ENCODE measurements at places on chromosomes 1 and 21.

DNA sequence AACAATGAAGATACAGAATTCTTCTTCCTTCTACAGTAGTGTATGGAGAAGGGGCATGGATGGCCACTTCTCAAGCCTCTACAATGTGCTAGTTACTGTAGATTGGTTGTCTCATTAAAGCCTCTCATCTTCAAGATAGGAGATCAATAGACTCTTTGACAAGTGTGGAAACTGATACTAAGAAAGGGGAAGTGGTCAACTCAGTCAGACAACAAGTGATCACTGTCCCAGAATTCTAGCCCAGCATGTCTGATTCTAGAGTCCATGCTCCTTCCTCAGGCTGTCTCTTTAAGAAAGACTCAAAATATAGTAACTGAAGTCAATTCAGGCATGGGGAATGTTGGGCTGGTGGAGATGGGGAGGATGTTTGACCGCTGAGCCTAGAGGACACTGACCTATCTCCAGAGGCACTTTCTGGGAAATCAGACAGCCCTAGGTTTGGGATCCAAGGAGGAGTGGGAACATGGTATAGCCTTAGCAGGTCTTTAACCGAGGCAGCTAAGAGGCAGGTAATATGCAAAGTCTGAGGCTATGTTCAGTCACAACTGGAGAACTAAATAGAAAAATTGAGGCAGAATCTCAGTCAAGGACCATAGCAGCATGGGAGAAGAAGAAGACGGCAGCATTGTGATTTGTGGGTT lies 39.3 kb upstream of the EYA3 start:
- no peak for DNase-seq

DNA sequence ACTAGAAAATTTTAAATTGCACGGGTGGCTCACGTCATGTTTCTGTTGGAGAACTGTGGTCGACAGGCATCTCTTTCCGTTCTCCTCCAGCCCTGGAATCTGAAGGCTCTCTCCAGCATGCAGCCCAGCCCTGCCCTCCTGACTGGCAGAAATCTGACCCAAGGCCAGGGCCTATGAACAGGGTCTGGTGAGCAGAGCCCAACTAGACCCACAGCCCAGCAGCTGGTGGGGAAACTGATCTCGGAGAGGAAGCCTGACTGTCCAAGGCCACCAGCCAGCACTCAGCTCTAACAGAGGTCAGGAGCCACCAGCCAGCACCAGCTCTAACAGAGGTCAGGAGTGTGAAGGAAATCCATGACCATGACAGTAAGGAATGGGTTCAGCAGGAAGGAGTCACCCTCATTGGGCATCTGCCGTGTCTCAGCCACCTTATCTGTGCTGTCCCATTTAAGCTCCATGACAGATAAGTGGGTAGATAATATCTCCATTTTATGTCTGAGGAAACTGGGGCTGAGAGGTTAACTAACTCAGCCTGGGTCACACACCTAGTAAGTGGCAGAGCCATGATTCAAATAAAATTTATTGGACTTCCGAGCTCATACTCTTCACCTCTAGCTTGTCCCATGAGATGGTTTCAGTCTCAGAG lies 20.2 kb upstream of the PKP1 start:
- DNase-seq: no peak

DNA sequence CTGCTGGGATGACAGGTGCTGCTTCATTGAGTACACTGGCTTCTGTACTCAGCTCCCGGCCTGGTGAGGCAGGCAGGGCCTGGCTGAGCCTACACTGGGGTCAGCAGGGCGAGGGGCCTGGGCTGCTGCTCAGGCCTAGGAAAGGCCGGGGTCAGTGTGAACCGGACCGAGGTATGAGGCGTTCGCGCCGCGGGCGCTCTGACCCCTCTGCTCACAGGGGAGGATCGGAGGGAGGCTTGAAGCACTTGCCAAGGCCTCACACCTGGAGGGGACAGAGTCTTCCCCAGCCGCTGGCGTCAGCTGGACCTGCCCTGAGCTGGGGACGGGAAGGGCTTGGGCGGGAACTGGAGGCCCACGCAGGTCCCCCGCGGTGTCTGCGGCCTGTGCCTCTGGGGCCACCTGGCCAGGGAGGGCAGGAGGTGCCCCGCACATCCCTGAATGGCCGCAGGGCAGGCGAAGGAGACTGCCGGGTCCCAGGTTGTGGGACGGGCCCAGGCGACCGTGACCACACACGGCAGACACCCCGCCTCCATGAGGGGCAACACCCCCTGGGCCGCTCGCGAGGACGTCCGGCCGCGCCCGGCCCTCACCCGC lies 466 bp downstream of the PEX10 start:
- DNase-seq: no peak

DNA sequence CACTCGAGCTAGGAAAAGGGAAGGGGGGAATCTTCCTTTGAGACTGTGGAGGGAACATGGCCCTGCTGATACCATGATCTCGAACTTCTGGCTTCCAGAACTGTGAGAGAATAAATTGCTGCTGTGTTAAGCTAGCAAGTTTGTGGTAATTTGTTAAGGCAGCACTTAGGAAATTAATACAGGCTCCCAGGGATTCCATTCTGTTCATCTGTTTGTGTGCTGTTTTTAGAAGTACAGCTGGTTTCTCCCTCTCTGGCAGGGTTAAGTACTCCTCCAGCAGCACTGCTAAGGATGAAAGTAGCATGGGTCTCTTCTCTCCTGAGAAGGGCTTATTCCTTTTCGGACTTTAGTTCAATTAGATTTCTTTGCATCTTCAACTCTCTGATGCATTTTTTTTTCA lies 268.3 kb downstream of the HHIPL2 start:
- DNase-seq: no peak

- peak; percentile 83 for DNase-seq
These were observed 22.1 kb upstream of the TDRD10 start for GRCh38 chr1:154479764-154480421.

DNA sequence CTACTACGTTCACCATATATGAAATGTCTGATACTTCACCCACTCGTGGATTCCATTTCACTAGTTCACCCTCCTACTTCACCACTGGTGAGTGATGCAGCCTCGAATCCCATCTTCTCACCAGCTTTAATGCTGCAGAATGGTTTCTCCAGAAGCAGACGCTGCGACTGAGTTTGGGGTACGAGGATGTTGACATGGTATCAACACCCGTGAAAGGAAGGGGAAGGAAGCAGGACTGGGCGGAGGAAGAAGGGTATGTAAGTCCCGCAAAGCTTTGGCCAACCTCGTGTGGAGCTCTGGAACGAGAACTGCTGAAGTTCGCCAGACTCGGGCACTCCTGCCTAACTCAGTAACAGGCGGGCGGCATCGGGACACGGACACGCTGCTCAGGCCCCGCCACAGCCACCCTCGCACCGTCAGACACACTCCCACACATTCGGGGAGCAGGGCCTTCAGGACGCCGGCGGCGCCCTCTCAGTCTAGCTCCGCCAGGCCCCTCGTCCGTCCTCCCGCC lies 833 bp upstream of the DIP2A start:
- DNase-seq: no peak

DNA sequence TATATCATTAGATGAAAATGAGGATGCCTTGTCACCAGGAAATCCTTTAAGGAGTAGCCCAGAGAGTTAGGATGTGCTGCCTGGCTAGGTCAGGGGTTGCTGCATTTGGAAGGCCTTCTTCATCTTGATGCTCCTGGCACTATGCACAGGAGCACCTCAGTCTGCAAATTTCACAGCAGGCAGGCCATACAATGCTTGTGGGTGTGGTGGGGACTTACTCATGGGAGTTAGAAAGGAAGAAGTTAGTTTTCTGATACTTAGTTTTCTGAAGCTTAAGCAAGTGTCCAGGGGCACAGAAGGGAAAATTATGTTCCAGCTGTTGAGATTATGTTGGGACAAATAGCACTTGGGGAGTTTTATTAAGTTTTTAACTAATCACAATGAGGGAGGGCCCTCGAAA lies 11.4 kb downstream of the HLX start:
- DNase-seq: no peak

DNA sequence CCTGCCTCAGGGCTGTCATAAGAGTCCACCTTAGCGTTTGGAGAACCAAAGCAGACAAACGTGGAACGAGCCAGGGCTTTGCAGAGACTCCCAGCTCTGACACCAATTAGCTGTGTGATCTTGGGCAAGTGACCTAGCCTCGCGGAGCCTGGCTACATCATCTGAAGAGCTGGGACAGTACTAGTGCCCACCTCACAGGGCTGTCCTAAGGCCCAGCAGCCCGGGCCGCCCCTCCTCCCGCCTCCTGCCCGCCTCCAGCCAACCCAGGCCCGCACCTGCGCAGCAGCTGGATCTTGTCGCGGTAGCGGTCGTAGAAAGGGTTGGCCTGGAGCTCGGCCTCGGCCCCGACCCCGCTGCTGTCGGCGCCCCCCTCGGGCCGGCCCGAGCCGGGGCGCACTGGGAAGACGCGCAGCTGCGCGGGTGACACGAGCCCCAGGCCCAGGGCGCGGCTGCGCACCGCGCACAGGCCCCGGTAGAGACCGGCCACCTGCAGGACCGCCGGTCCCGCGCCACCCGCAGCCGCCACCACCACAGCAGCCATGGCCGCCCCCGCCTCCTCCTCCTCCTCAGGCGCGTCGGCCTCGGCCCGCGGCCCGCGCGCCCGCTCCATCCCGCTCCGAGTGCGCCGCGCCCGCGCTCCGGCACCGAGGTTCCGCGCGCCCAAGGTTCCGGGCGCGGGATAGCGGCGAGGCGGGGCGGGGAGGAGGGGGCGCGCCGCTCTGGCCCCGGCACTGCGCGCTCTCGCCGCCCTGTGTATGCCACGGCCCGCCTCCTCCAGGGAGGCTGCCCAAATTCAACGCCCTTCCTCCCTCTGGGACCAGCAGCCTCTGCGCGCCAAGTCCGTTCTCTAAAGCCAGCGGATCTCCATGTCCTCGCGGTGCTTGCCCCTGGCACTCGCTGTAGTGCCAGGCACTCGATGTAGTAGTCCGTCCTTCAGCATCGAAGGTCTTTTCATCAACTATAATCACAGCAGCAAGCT lies at the start of gene ATPAF1:
Gene ATPAF1 (minus strand): TSS at position 583 of the 979 bp plus-strand sequence. CDS start 42 bp downstream, at position 541.
- peak; percentile 72 for DNase-seq

DNA sequence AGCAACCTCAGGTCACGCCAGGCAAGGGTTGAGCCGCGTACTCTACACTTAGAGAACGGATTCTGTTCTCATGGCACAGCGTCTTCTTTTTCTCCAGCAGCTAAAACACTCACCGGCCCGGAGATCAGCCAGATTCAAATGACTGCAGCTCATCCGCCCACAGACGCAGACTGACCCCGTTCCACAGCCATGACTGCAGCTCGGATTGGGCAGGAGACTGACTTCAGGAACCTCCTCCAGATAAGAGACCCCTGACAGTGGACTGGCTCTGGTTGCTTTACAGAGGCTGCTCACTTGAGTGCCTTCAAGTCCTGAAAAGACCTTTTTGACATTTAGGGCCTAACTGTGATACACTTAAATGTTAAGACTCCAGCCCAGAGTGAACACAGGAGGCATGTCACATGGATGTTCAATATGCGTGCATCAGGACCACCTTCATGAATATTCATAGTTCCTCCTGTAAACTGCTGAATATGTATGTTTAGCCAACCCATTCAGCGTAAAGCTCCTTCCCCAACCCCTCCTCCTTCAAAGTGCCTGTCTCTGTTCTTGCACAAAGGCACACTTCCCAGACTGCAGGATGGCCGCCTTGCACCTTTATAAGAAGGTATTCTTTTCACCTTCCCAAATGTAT lies 42.6 kb downstream of the BACE2 start:
- DNase-seq: no peak

GRCh38 chr1:59077466-59078069 lies 219.3 kb upstream of the FGGY start:
- no peak for DNase-seq

- DNase-seq: no peak
These were observed 85.2 kb upstream of the ADAM30 start for GRCh38 chr1:119981496-119981895.

DNA sequence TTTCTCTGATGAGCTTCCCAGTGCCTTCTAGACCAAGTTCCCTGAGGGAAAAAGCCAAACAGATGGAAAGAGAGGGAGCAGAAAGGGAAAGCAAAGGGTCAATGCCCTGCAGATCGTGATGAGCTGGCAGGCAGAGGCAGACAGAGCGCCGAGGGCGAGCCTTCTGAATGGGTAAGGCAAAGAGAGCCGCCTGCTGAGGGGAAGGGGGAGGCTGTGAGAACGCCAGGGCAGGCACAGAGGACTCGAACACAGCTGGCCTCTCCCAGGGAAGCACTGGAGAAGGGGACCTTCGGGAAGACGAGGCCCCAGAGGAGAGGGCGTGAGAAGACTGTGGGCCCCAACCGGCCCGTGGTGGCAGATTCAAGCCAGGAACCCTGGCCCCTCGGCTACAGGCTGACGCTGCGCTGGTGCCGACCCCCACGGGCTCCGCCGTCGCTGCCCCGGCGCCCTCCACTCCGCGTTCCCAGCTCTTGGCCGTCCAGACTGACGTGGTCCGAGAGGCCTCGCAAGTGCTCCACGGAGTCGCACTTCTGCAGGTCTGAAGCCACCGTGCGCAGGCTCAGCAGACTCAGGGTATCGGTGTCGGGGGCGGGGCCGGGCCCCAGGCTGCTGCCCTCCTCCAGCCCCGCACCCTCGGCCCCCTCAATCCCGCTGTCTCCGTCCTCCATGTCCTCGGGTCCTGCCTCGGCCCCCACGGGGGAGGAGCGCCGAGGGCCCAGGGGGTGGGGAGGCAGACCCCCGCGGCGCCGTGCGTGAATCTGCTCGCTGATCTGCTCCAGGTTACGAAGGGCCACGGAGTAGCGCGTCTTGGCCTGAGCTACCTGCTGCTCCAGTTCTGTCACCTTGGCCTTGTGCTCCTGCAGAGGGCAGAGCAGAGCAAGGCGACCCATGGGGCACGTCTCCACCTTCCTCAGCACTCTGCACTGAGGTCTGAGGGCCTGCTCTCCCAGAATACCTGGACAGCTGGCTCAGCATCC lies 13.9 kb downstream of the SH3BP5L start:
- no peak for DNase-seq

DNA sequence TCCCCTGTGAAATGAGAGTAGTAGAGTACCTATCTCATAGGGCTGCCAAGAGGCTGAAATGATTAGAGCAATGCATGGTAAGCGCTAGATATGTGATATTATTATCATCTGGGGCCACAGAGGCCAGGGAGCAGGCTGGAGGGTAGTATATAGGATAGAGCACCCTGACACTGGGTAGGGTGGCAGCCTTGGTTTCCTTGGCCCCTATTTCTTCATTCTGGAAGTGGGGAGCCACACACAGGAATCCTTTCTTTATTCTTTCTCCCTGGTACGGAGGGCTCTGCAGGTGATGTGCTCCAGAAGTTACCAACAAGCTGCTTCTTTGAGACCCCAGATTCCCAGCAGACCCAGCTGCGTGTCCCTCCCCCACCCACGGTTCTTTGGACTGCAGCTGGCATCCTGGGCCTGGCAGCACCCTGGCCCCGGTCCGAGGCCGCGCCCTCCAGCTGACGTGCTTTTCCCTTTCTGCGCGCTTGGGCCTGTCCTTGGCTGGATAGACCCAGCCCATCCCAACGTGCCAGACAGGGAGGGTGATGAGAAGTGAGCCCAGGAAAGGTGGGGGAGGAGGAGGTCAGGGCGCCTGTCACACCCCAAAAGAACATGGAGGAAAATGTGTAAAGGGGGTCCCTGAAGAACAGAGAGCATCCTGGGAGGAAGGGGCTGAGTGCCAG lies 18.2 kb downstream of the INAVA start:
- DNase-seq: no peak

- no peak for DNase-seq
These were observed 168.5 kb downstream of the SMYD3 start for GRCh38 chr1:246338546-246338945.

Data from CD4-positive, alpha-beta T cell treated with Interleukin-10 for 1 hour (primary cell).